IMR-90 (cell line): ENCODE measurements at places on chromosomes 3 and 15. TPM values are rescaled to one million over a fixed set of nuclear protein-coding genes. Genes with fewer than 3 reads are reported as not detected.

GRCh38 chr15:38389924-38390542 is 63.9 kb upstream of the FAM98B start:
- H3K36me3 ChIP-seq, result no peaks in the 10 kb centered on the region
- H3K4me3 ChIP-seq, result no peak overlapping the region
- no peaks in the 10 kb centered on the region for H3K27me3 ChIP-seq

WDR72 gene
- not detected in 2 replicates for total RNA-seq

XYLB gene
- total RNA-seq, result 2.5 and 3.0 TPM in 2 replicates

TIMP4 gene
- total RNA-seq, result 0.54 and 0.56 TPM in 2 replicates

GRCh38 chr3:48460517-48460902 is 14.0 kb downstream of the ATRIP start:
- H3K27me3 ChIP-seq, result no peaks in the 10 kb centered on the region
- DNase-seq, result no peak
- H3K4me3 ChIP-seq, result no peak overlapping the region
- peaks cover 28% of the 10 kb centered on the region for H3K36me3 ChIP-seq
- H3K4me1 ChIP-seq, result peaks cover 4% of the 10 kb centered on the region

CLDN16 gene
- under 0.01 TPM in 2 replicates for total RNA-seq

- no peak overlapping the region for H3K27ac ChIP-seq
- no peak for DNase-seq
- H3K27me3 ChIP-seq, result no peaks in the 10 kb centered on the region
- H3K4me3 ChIP-seq, result no peak overlapping the region
- peaks cover 2% of the 10 kb centered on the region; the same call in 1 of the 2 replicates for H3K4me1 ChIP-seq
Observed at GRCh38 chr3:129475863-129476262, 35.8 kb downstream of the IFT122 start.

- peak; percentile 70 for DNase-seq
- H3K4me3 ChIP-seq, result no peak overlapping the region
- no peak overlapping the region for H3K27ac ChIP-seq
- H3K36me3 ChIP-seq, result no peaks in the 10 kb centered on the region
- H3K4me1 ChIP-seq, result peaks cover 5% of the 10 kb centered on the region
Observed at GRCh38 chr3:149662240-149662887, 4.5 kb upstream of the WWTR1 start.

DNA sequence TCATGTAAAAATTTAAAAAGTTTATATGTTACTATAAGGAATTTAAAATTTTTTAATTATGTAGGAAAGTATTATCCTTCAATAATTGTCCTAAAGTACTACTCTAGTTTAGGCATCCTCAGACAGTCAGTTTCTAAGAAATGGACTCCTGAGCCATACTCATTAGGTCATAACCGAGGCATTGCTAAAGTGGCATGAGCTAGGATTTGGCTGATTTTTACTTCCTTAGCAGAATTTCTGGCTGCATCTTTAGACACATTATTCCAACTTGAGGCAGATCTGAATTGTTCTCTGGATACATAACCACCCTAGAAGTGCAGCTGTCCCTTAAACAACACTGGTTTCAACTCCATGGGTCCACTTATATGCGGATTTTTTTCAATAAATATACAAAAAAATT is 38.3 kb downstream of the IFT57 start:
- H3K4me1 ChIP-seq, result peaks cover 6% of the 10 kb centered on the region
- H3K4me3 ChIP-seq, result no peak overlapping the region

DPPA2 gene
- not detected in 2 replicates for total RNA-seq

DNA sequence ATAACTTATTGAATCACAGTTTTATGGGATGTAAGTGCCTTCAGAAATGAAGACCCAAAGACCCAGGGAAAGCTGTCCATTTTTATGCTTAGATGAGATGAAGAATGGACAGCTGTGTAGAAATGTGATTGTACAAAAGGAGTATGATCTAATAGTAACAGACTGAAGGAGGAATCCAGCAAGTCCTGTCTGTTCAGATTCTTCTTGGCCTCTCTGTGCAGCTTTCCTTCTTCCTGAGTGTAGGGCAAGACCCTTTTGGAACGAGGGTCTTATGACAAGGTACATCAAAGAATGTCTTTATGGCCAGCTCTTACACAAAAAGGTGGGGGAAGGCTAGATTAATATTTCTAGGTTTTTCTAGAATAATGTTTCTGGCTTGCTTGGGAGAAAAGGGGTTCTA is 1.4 kb upstream of the KIF23 start:
- no peaks in the 10 kb centered on the region for H3K27me3 ChIP-seq
- no peak overlapping the region for H3K27ac ChIP-seq
- H3K4me1 ChIP-seq, result peaks cover 15% of the 10 kb centered on the region
- H3K4me3 ChIP-seq, result no peak overlapping the region

- peaks cover 11% of the 10 kb centered on the region for H3K36me3 ChIP-seq
- H3K27ac ChIP-seq, result no peak overlapping the region
- H3K4me3 ChIP-seq, result no peak overlapping the region
- no peak for DNase-seq
- no peaks in the 10 kb centered on the region for H3K4me1 ChIP-seq
Observed at GRCh38 chr3:53174346-53175250, 13.6 kb downstream of the PRKCD start.

DNA sequence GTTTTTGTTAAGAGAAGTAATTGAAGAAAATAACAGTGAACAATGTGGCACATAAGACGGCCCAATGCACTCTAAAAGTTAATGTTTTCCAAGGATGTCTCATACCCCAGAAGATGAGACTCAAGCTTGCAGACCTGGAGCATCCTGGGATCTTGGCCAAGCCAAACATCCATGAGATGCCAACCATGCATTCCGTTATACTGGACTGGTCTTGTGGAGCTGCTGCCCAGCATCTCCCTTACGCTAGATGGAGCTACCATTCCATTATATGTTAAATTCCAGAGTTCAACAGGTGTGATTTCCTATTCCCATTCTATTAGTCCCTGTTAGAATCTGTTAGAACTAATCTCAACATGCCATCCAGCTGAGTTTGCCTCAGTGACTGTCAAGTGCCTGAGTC is 181.8 kb downstream of the PDCD6IP start:
- H3K27me3 ChIP-seq, result no peaks in the 10 kb centered on the region
- H3K36me3 ChIP-seq, result no peaks in the 10 kb centered on the region
- no peak overlapping the region for H3K4me3 ChIP-seq

DNA sequence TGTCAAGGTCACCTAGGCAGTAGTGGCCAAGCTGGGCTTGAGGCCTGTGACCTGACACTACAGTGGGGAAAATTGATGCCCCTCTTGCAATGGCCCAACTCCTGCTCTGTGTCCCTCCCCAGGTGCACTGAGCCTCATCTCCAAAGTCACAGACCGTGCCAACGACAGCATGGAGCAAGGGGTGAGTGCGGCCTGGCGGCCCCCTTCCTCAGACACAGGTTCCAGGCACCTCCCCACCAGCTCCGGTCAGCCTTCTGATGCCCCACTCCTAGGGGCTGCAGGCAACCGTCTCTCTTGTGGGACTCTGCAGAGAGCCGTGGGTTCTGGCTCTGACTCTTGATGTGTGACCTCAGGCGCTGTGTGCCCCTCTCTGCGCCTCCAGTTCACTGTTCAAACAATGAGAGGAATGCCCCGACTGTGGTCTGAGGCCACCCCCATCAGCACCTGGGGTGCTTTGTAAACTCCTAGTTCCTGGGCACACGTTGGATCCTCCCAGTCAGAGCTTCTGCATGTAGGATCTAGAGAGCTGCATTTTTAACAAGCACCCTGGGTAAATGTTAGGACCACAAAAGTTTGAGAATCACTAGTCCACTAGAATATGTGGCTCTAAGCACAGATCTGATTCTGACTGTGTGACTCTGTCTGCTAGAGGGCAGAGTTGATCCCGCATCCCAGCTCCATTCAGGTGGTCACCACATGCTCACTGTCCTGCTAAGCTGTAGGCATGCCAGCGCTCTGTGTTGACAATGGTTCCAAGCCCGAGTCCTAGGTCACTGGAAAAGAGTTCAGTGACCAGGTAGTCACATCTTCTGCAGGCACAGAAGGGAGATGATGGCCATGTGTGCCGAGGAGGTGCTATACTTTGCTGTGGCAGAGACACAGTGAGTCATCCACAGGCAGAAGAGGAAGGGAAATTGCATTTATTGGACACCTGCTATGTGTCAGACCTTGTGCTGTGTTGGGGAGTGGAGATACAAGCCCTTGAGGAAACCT is 46.2 kb upstream of the NR2C2 start:
- DNase-seq, result no peak
- H3K4me1 ChIP-seq, result no peaks in the 10 kb centered on the region
- no peak overlapping the region for H3K27ac ChIP-seq
- no peak overlapping the region for H3K4me3 ChIP-seq
- H3K27me3 ChIP-seq, result peaks cover 10% of the 10 kb centered on the region
- no peaks in the 10 kb centered on the region for H3K36me3 ChIP-seq

GP9 gene
- total RNA-seq, result not detected in 2 replicates

CD80 gene
- not detected in 2 replicates for total RNA-seq

DNA sequence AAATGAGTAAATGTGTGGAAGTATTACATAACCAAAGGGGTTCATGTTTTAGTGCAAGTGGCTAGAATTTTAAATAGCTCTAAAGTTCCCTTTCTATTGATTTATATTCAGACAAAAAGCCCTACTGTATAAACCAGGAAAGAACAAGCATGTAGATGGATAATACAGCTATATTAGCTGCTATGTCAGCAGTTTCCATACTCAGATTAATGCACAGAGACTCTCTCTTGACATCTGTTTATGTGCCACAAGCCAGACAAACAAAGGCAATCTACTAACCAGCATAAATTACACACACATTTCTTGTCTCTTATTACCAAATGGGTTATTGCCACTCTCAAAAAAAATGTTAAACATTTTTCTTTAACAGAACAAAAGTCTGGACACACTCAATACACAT is 760.1 kb upstream of the NECTIN3 start:
- H3K4me1 ChIP-seq, result peaks cover 2% of the 10 kb centered on the region
- DNase-seq, result no peak
- no peak overlapping the region for H3K27ac ChIP-seq
- no peak overlapping the region for H3K4me3 ChIP-seq
- no peaks in the 10 kb centered on the region for H3K36me3 ChIP-seq

GRCh38 chr3:176799675-176800074 is 397.6 kb downstream of the TBL1XR1 start:
- H3K4me3 ChIP-seq, result no peak overlapping the region
- no peak for DNase-seq
- no peaks in the 10 kb centered on the region for H3K27me3 ChIP-seq
- no peaks in the 10 kb centered on the region for H3K4me1 ChIP-seq
- H3K36me3 ChIP-seq, result no peaks in the 10 kb centered on the region
- no peak overlapping the region for H3K27ac ChIP-seq

DNA sequence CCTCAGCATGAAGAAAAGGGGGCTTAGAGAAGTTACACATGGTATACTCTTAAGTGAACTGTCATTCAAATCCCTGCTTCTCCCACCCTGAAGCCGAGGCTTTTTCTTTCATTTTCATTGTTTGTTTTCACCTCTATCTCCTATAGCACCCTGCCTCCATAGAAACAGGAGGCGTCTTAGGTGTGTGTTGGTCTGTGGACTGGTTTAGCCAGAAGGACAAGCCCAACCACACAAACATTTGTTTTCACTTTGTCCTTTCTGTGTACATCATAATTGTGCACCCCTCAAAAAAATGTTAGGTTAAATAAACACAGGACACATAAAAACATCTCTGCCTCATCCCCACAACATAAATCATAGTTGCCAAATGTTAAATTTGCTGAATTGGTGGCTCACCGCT is 73.3 kb upstream of the UBE2E2 start:
- no peak overlapping the region for H3K27ac ChIP-seq
- H3K4me3 ChIP-seq, result no peak overlapping the region
- H3K27me3 ChIP-seq, result peaks cover 2% of the 10 kb centered on the region; the same call in 1 of the 2 replicates
- no peak for DNase-seq
- H3K36me3 ChIP-seq, result no peaks in the 10 kb centered on the region

- H3K4me1 ChIP-seq, result no peaks in the 10 kb centered on the region
- H3K27ac ChIP-seq, result no peak overlapping the region
- H3K4me3 ChIP-seq, result no peak overlapping the region
- H3K36me3 ChIP-seq, result no peaks in the 10 kb centered on the region
- H3K27me3 ChIP-seq, result no peaks in the 10 kb centered on the region; the same call in 1 of the 2 replicates
Observed at GRCh38 chr15:93043621-93044300, 45.2 kb downstream of the RGMA start.

GOLGA6A gene
- total RNA-seq, result not detected in 2 replicates

DISP2 gene
- under 0.01 and 0.36 TPM in 2 replicates for total RNA-seq

GRCh38 chr3:34312684-34313083 is 514.3 kb downstream of the PDCD6IP start:
- DNase-seq, result no peak
- no peaks in the 10 kb centered on the region for H3K4me1 ChIP-seq
- H3K27ac ChIP-seq, result no peak overlapping the region

ONECUT1 gene
- total RNA-seq, result not detected in 2 replicates

DNA sequence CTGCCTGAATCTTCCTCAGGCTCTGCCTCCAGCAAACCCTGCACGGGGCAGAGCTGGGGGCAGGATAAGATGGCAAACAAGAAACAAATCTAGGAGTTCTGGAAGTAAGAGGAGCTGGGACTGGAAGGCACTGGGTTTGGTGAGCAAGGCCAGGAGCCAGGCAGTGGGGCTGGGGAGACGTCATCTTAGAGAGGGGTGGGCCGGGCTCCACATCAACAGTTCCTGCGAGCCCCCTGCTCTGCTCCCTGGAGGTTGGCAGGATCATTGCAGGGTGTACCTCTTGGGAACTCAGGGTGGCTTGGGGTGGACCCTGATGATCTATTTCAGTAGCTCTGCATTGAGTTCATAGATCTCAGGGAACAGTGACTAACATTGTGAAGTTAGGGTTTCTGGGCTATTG is 87.3 kb upstream of the PRR23E start:
- no peak overlapping the region for H3K4me3 ChIP-seq
- no peak for DNase-seq
- H3K4me1 ChIP-seq, result no peaks in the 10 kb centered on the region
- no peaks in the 10 kb centered on the region for H3K36me3 ChIP-seq
- H3K27ac ChIP-seq, result no peak overlapping the region
